ENCODE measurements at places on chromosomes 7 and 10.

DNA sequence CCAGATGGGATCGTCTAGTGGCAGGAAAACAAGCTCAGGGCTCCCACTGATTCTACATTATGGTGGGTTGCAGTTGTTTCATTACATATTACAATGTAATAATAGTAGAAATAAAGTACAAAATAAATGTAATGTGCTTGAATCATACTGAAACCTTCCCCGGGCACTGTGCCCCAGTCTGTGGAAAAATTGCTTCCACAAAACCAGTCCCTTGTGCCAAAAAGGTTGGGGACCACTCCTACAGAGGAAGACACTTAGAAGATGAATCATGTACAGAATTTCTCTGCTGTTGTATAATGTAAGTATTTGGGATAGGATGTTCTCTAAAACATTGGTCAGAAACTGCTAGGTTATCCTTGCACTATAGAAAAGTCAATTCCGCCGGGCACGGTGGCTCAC, 11.3 kb upstream of the PHYH start:
- no peak for DNase-seq

DNA sequence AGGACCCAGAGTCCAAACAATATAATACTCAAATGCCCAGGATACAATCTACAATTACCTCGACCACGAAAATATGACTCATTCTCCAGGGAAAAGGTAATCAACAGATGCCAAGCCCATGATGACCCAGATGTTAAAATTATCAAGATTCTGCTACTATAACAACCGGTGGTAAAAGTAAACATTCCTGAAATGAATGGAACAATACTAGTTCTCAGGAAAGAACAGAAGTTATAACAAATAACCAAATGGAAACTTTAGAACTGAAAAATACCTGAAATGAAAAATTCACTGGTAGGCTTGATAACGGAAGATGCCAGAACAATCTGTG, 34.1 kb upstream of the GUSB start:
- DNase-seq, result no peak

DNA sequence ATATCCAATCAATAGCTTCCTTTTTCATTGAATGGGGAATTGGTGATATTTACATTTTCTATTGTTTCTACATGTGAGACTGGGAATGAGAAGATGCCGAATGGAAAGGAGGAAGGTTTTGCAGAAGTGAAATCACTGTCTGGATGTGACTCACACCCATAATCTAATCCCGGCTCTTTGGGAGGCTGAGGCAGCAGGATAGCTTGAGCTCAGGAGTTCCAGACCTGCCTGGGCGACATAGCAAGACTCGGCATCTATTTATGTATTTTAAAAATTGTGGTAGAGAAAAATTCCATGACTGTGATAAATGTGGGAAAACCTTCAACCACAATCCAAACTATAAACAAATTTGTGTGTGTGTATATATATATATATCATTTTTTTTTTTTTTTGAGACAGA, 10.9 kb upstream of the FIS1 start:
- DNase-seq, result no peak

DNA sequence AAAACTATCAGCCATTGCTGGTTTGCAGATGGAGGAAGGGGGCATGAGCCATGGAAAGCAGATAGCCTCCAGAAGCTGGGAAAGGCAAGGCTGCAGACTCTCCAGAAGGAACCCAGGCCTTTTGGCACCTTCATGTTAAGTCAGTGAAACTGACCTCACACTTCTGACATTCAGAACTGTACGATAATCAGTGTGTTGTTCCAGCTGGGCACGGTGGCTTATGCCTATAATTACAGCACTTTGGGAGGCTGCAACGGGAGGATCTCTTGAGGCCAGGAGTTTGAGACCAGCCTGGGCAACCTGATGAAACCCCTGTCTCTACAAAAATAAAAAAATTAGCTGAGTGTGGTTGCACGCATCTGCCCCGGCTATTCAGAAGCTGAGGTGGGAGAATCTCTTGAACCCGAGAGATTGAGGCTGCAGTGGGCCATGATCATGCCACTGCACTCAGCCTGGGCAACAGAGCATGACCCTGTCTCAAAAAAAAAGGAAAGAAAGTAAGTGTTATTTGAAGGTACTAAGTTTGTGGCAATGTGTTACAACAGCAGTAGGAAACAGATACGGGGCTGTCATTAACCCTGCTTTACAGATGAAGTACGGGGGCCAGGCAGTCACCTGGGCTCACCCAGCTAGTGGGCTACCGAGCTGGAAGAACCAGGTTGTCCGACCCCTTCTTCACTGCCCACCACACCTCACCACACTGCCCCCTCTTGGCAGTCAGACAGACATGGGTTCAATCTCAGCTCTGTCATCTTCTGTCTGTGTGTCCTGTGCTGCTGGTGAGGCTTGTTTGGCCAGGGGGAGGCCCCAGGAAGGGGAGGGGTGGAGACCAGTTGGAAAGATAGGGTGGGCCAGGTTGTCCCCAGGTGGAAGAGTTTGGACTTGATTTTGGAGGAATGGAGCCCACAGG, 18.3 kb downstream of the CHST3 start:
- no peak for DNase-seq

DNA sequence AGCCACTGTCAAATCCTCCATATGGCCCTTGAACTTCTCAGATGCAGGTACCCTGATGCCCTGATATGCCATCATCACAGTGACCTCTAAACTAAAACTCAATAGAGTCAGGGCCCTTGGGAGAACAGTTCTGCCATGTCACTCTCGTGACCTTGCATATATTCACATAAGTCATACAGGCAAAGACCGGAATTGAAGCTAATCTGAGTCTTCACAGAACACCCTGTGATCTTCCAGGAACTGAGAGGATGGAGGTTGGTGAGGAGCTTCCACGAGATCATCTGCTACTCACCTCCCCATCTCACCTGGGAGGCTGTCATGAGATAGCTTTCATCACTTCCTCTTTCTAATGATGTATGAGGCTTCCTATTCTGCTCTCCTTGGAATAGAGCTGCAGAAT, 228.7 kb upstream of the CCDC6 start:
- no peak for DNase-seq

- DNase-seq, result no peak
These were observed 23.2 kb downstream of the PSAP start for GRCh38 chr10:71827852-71828251.

GRCh38 chr10:4100380-4100779, 315.4 kb upstream of the KLF6 start:
- no peak for DNase-seq

GRCh38 chr10:86295351-86295750, 71.2 kb downstream of the GRID1 start:
- DNase-seq, result no peak

GRCh38 chr7:128025380-128025779, 5.9 kb downstream of the LRRC4 start:
- DNase-seq, result no peak

GRCh38 chr7:40315277-40315676, 180.5 kb downstream of the SUGCT start:
- no peak for DNase-seq

GRCh38 chr10:52639652-52640051, 132.9 kb downstream of the MBL2 start:
- DNase-seq, result no peak

- DNase-seq, result no peak
These were observed 77.9 kb downstream of the KIAA1549 start for GRCh38 chr7:138903186-138903820.

DNA sequence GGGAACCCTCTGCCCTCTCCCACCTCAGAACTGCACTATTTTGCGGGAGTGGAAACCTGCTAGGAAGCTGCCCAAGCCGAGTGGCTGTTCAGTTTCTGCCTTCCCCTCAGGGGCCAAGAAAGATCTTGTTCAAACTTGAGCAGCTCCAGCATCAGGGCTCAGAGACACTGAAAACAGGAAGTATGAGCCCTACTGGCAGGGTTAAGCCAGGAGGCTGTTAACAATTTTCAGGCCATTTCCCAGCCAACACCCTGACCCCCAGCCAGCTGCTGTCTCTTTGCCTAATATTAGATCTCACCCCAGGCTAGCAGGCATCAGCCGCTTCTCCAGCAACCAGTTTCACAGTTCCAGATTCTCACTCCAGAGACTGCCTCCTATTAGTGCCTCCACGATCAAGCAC, 9.2 kb downstream of the PLAU start:
- no peak for DNase-seq
